ENCODE measurements at places on chromosomes 6 and 20.

DNA sequence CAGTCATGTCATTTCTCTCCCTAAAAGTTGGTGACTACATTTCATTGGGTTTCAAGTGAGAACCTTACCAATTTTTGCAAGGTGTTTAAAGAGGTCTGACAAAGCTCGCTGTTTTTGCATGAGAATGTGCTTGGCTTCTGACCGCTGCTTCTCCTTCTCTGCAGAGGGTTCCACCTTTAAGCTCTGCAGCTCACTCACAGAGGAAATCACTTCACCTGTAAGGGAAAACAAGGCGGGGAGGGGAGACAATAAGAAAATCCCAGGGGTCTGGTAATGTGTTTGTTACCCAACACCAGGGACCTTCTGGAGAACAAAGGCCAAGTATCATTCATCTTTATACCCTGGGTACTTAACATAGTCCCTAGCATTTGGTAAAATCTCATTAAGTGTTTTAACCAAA lies 40.0 kb upstream of the LYRM2 start:
- no peaks in the 10 kb centered on the region for H3K27me3 ChIP-seq
- no peaks in the 10 kb centered on the region for H3K4me1 ChIP-seq
- H3K27ac ChIP-seq: no peak overlapping the region
- DNase-seq: no peak
- peaks cover 85% of the 10 kb centered on the region for H3K36me3 ChIP-seq

GRCh38 chr6:29886701-29887100 lies 55.6 kb upstream of the HLA-A start:
- no peak overlapping the region for H3K27ac ChIP-seq
- no peak for DNase-seq
- H3K4me3 ChIP-seq: peak overlapping the region; percentile 66
- no peaks in the 10 kb centered on the region for H3K27me3 ChIP-seq

DNA sequence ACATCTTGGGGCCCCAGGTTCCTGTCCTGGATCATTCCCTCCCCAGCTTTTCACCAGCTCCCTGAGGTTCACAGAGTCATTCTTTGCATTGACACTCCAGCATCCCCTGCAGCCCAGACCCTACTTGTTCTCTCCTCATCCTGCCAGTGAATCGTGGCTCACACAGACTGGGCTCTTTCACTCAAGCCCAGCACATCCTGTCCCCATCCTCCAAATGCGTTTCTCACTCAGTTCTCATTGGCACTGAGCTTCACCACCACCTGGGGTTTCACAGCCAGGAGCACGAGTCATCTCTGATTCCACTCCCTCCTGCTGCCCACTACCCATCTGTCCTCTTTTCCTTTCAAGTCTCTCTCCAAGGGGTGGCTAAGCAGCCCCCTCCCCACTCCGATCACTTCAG lies 85.4 kb upstream of the NNAT start:
- peaks cover 12% of the 10 kb centered on the region for H3K27me3 ChIP-seq
- no peak overlapping the region for H3K4me3 ChIP-seq
- H3K36me3 ChIP-seq: no peaks in the 10 kb centered on the region
- DNase-seq: no peak
- no peak overlapping the region for H3K27ac ChIP-seq

DNA sequence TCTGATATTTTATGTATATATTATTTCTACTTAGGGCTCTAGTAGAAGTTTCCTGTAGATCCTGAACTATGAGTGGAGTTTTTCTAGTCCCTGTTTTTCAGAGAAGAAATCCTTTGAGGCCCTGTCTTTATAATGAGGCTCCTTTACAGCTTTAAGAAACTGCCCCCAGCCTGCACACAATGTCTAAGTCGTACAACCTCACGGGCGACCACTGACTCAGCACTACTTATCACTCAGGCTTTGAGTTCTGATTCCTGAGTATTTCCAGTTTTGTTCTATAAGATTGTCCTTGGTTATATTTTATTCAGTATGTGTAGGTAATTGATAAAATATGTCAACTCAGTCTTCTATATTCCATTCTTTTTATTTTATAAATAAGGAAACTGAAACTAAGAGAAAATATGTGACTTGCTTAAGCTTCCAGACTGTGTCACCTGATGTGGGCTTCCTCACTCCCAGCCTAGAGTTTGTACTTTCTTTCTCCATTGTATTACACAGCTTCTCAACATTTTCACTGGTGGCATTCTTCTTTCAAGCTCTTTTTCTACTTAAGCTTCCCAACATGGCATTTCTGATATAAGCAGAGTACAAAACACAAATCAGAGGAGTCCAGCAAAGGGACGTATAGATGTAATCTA lies 167.0 kb downstream of the TBX18 start:
- H3K27ac ChIP-seq: no peak overlapping the region
- H3K4me3 ChIP-seq: no peak overlapping the region
- H3K27me3 ChIP-seq: no peaks in the 10 kb centered on the region

DNA sequence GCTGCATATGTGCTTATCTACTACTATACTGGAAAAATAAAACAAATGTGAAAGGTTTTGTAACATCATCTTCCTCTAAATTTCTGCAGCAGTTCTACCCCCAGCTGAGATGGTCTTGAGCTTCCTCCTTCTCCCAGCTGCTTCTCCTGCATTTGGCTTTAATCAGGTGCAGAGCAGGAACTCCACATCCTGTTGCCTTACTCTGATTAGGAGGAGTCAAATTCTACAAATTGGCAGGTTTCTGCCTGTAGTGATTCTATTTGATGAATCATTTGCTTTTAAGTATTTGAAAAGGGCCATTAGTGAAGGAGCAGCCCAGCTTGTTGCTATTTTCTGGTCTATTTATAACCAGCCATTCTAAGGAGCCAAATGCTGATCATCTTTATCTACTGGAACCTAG lies 224.5 kb downstream of the GMDS start:
- peaks cover 17% of the 10 kb centered on the region for H3K4me1 ChIP-seq
- H3K27ac ChIP-seq: peak overlapping the region; percentile 64
- no peaks in the 10 kb centered on the region for H3K36me3 ChIP-seq
- no peak for DNase-seq
- no peak overlapping the region for H3K4me3 ChIP-seq
- no peaks in the 10 kb centered on the region for H3K27me3 ChIP-seq

- DNase-seq: no peak
- H3K27me3 ChIP-seq: no peaks in the 10 kb centered on the region
- no peaks in the 10 kb centered on the region for H3K36me3 ChIP-seq
- H3K27ac ChIP-seq: no peak overlapping the region
- H3K4me1 ChIP-seq: peaks cover under 1% of the 10 kb centered on the region
Observed at GRCh38 chr6:169846286-169847056, 95.0 kb downstream of the ERMARD start.

Data from RWPE2 (cell line).